ENCODE measurements at places on chromosomes 3 and 15.

- DNase-seq = no peak
These were observed 7.9 kb downstream of the SECISBP2L start for GRCh38 chr15:49038382-49038781.

DNA sequence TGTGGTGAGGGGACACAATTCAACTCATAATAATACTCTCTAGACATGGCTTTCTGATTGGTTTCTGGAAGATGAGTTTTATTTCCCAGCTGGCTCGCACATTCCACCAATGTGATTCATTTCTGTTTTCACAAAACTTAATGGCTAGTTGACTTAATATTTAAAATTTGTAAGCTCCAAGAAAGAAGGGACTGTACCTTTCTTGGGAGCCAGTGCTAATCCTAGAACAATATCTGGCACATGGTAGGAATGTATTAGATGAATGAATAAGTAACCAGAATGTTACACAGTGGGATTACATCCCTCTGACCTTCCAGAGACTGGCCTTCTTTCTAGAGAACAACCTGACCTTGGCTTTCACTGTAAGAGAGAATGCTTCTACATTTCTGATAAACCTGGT, 262.8 kb downstream of the RORA start:
- no peak for DNase-seq

DNA sequence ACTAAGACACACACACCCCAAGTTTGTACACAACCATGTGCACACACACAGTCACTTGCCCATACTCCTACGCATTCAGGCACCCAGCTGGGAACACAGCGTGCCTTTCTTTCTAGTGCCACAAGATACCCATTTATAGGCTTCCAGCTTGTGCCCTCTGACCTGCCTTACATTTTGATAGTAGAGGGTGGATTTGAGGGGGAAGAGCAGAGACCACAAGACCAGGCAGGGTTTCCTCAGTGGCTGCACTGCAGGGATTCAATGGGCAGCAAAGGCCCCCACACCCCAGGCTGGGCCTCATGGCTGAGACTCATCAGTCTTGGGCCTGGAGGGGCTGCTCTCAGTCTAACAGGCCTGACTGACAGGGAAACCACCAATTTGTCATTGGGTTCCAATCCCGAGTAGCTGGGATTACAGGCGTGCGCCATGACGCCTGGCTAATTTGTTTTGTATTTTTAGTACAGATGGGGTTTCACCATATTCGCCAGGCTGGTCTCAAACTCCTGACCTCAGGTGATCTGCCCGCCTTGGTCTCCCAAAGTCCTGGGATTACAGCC, 18.8 kb upstream of the ANKDD1A start:
- no peak for DNase-seq

DNA sequence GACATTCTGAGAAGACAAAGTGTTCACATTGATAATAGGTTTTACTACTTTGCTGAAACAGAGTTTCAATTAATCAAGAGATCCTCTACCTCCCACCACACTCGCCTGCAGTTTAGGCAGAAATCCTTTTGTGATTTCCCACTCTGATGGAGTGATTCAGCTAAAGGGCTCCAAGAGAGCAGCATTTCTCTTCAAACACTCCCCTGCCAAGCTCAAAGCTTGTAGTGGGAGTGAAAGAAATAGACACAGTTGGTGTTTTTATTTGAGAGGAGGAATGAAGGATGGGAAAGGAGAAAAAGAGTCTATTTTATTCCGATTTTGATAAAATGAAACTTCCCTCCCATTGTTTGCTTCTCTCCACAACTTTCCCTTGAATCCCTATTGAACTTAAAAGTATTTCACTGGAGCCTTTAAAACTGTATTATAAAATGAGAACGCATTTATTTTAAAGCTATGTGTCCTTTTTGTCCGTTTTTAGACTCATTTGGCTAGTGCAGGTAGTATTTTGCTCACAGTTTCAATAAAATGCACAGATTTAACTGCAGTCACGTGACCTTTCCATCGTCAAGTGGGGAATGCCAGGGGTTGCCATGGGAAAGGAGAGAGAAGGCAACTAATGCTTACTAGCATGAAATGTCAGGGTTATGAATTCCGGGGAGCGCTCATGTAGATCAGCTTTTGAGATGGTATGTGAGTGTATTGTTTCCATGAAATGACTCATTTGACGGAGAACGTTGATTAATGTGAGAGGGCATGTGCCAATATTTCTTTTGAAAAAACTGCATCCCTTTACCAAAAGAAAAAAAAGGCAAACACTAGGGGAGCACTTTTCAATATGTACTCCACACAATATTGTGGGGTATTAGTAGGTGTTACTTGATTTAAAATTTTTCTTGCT, 7.7 kb upstream of the OSBPL11 start:
- no peak for DNase-seq

DNA sequence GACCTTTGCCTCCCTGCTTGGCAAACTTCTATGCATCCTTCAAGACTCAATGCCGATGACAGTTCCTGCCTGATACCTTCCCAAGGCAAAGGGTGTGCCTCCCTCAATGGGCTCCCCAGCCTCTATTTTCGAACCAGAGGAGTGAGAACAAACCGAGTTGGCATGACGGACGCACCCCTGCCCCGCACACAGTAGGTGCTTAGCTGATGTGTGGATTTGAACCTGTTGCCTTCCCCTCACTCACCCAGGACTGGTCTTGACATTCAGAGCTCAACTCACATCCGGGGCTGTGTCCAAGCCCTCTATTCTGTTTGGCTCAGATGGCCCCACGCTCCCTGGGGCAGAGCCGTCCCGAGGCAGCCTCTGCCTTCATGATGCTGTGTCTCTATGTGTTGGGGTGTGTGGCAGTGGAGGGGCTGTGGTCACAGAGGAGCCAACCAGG, 52.2 kb upstream of the SLC6A11 start:
- DNase-seq = no peak

DNA sequence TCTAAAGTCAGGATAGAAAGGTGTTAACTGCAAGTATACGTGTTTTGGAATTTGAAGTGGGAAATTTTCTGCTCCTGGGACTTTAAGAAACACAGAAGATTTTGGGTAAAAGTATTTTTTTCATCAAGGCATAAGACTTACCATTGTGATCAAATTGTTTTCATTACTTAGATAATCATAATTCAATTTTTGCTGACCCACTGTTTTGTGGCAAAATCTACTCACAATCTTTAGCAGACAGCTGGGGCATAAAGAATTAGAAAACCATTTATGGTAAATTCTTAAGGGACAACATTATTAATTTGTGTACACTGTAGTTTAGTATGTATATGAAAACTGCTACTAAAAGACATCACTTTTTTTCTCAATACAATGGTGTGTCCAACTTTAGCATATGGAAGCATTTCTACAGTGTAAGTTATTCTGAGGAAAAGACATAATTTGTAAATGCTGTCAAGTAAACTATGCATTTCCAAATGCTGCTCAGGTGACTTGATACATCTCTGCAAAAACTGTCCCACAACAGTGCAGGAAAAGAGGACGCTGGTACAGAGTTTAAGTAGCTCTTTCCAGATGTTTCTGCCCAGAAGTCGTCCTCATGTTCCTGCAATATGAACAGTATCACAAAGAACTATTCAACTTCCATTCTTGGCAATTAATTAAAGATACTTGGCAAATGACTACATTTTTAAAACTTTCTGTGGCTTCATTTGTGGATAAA, 52.3 kb downstream of the THSD4 start:
- DNase-seq = no peak

DNA sequence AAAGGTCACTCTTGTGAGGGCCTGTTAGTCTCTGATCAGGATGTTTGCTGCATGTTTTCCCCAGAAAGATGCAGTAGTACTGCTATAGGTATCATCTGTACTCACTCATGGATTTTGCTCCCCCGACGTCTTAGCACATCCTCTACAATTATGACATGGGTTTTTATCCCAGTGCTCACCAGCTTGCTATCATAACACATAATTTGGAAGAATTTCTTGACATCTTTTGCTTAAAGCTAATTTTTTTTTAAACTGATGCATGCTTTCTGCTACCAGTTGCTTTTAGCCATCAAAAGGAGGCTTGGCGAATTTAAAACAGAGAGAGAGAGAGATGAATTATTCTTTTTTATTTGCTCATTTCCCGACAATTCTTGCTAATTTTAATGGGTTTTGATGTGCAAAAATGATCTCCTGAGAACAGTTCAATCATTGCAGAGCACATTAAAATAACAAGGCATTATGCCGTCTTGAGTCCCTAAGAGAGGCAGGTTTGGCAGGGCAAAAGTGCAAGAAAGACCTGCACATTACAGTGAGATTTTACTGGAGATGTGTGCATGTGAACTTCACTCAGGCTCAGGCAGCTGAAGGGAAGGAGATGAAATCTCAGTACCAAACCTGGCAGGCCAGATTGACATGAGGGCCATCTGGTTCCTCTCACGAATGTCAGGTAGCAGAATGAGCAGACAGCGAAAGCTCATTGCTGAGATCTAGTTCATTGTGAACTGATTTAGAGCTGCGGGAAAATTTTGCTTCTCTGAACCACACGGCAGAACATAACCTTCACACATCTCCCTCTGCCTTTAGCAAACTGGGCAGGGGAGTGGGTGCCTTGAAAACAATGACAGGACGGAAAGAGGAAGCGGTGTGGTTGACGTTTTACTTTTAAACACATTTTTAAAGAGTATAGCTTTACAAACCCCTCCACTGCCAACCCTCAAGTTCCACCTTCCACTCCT, 25.9 kb upstream of the GOLGA8B start:
- no peak for DNase-seq

- DNase-seq = no peak
These were observed 3.0 kb upstream of the PHGR1 start for GRCh38 chr15:40347559-40348473.

DNA sequence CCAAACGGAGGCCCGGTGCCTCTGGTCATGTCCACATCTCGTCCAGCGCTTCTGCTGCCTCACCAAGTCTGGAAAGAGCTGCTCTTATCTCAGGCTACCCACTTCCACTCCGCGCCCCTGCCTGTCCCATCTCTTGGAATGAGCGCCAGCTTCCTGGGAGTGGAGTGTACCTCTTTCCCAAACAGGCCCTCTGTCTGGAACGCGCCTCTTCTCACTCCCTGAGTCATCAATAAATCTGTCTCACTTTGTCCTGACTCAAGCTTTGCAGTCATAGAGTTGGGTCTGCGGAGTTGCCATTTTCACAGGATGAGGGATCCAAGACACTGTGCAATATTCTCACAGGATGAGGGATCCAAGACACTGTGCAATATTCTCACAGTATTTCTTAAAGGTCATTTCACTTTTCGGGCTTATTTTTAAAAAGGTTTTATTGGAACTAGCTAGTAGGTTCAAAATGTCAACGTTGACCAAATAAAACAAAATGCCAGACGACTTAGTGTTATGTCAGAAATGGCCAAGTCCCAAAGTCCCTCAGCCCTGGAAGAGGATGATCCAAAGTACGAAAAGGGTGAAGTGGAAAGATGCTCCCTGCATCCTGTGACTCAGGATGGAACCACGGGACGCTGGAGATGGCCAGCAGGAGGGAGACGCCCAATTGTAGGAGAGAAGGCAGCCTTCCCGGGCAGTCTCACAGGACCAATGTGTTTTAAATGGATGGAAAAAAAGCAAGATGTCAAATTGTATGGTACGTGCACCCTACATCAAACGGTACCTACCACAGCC, 81.1 kb downstream of the CHSY1 start:
- no peak for DNase-seq

GRCh38 chr3:72558001-72558400, 290.2 kb downstream of the SHQ1 start:
- no peak for DNase-seq

GRCh38 chr15:74565381-74566085, 24.5 kb downstream of the ARID3B start:
- no peak for DNase-seq

DNA sequence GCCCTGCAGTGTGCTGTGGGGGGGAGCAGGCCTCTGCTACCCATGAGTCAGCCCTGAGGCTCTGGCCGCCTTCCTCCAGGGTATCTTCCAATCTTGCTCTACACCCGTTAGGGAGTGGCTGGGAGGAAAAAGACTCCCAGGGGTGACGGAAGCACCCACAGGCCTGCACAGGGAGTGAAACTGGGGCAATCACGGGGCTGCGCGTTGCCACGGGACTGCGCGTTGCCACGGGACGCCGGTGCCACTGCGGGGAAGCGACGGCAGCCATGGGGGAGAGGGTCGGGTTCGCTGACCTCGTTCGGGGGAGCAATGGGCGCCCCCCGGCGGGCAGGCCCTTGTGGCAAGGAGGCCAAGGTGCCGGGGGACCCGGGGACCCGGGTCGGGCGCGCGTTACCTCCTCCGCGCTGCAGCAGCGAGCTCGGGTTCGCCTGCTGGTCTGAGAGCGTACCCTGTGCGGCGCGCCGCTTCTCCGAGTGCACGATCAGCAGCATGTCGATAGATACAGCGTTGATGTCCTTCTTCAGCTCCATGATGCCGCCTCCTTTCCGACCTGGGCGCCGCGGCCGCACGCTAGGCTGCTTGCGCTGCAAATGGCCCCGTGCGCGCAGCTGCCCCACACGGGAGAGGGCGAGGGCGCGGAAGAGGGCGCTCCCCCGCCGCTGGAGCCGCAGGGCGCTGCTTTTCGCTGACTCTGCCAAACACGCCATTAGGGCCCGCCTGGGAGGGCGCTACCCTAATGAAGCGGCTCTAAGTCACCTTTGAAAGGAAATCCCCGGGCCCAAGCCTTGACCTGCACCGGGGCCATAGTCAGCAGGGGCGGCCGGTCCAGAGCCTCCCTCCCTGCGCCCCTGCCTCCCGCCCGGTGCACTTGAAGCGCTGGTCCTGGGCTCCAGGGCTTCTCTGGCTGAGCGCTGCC, at the start of gene KY:
Gene KY, minus strand, starts transcription at position 592 of the 916 bp plus-strand sequence. Its CDS starts 62 bp downstream, at position 530.
- DNase-seq = no peak

GRCh38 chr15:58348095-58348812, 83.5 kb upstream of the LIPC start:
- no peak for DNase-seq

DNA sequence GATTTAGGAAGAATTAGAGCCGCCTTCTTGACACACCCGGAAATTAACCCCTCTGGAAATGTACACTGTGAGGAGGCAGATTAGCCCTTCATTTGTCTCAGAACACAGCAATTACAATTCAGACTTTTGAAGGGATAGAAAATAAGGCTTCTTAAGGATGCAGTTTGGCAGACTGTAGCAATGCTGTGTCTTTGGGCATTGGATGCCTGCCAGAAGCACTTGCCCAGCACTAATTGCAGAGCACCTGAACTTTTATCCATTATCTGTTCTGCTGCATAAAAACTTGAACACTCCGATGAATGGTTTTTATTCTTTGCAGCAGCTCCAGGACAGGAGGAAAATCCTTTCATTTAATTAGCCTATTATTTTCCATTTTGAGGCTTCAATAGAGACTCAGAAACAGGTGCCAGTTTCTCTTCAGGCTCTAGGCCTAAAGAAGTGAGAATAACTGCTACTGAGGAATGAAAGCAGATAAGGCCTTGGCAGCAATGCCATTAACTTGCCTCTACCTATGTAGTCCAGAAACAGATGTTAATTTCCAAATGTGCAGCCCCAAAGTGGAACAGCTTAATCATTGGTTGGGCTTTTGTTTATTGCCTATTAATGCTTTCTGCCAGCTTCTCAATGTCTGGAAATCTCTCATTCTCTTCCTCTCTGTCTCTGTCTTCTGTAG, 418.5 kb downstream of the NSUN3 start:
- no peak for DNase-seq

DNA sequence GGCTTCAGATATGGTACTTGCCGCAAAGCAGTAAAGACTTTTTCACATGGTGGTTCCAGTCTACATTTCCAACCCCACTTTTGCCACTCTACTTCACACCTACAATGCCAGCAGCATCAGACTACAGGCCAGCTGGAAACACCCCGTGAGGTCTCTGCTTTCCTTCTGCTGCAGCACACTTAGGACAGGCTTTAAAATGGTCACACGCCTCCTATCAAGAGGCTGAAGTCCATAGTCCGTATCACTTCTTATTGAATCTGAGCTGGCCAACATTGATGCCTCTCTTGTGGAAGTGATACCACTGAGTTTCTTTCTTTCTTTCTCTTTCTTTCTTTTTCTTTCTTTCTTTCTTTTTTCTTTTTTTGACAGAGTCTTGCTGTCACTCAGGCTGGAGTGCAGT, 59.8 kb downstream of the ZNF860 start:
- DNase-seq = no peak

Measured in activated CD8-positive, alpha-beta memory T cell treated with anti-CD3 and anti-CD28 coated beads, Interleukin-2, amount 50 U/mL, for 4 hours (primary cell).